ENCODE measurements at places on chromosomes 2 and 18.

- DNase-seq, result no peak
Measured at GRCh38 chr18:9661564-9661963, 46.5 kb upstream of the RAB31 start.

- DNase-seq, result no peak
Measured at GRCh38 chr2:151138507-151138906, 123.2 kb downstream of the RBM43 start.

- DNase-seq, result no peak
Measured at GRCh38 chr2:9373476-9373875, 49.9 kb downstream of the ITGB1BP1 start.

DNA sequence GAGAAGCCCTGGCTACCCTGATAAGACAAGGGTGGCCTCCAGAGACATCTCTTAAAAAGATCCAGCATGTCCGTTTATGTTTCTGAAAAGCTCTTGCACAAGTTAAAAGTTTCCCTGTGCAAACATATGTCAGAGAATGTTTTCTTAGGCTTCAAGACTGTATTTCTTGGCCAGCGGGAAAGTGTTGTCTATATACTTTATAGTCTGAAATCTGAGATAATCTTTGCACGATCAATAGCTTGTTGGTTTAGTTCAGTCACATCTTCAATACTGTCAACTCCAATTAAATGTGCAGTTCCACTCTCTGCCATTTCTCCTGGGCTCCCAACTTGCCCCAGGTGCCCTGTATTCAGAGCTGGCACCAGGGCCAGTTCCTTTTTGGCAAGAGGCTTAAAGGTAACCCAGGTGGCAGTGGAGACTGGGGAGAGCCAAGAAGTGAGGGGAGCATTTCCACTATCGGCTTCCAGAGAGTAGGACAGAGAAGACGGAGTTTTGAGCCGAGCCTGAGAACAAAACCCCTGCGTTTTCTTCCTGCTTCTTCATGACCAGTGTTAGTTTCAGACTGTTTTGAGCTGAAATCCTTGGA lies 64.4 kb downstream of the ACOXL start:
- no peak for DNase-seq

- no peak for DNase-seq
Measured at GRCh38 chr2:182072861-182073260, 87.2 kb downstream of the PPP1R1C start.

- DNase-seq, result no peak
Measured at GRCh38 chr2:230075988-230076631, 7.4 kb upstream of the SLC16A14 start.

DNA sequence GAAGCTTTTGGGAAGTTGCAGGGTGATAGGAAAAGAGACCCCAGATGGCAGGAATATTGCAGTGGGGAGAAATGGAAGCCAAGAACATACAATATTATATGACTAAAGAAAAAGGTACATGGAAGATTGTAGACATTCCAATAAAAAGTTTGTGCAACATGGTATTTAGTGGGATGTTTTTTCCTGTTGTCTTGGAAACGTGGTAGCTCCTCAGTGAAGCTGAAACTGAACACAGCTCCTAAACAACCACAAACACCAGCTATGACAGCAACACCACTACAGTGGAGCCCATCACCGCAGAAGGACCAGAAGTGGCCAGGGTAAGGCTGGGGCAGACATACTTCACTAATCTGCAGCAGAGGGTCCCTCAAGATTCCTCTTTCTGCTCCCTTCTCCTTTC lies 246.8 kb downstream of the CDH20 start:
- no peak for DNase-seq

GRCh38 chr18:37553633-37554398 lies 11.8 kb downstream of the CELF4 start:
- no peak for DNase-seq

DNA sequence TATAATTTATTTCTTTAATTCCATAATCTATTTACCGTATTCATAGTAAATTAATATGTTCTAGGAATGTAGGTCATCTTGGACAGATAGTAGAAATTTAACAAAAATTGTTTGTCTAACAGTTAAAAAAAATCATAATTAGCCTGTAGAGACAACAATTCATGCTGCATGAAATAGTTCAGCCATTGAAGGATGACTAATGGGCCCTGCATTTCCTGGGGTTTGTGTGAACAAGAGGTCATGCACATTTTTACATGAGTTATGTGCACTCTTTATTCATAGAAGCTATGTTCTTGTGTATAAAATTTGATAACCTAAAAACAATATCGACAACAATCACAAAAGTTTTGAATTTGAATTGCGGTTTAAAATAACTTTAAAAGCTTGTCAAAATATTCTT lies 1663.6 kb downstream of the SUCLG1 start:
- DNase-seq, result no peak

GRCh38 chr2:29068513-29068912 lies 5.8 kb downstream of the PCARE start:
- DNase-seq, result no peak

DNA sequence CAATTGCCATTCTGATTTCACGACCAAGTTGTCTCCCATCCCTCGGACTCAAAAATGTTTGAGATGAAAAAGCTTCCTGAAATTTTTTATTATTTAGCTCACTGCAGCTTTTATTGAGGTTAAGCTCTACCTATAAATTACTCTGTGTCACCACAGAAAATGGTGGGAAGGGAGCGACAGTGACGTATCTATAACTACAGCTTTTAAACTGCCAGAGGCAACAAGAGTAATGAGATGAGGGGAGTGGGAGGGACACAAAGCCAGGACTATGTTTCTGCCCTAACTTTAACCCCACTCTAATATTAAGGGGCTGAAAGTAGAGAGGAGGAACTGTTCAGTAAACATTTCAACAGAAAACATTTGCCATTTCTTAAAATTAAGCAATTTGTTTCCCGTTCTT lies 37.4 kb downstream of the SMAD2 start:
- no peak for DNase-seq

DNA sequence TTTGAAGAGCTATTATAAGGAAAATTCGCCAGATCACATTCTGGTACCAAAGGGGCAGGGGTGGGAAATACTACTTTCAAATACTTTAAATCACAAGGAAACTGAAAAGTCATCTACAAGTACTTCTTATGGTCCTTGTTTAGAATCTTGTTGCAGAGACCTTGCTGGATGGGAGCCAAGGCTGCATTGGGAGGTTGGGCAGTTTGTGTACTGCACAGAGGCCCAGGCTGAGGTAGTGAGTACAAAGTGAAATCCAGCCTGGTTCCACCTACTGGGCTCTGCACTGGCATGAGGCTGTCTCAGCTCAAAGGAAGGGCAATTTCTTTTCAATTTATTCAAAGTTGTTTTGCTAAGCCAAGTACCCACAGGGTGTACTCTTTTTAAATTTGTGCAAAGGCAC lies 140.3 kb upstream of the DLX2 start:
- DNase-seq, result no peak

DNA sequence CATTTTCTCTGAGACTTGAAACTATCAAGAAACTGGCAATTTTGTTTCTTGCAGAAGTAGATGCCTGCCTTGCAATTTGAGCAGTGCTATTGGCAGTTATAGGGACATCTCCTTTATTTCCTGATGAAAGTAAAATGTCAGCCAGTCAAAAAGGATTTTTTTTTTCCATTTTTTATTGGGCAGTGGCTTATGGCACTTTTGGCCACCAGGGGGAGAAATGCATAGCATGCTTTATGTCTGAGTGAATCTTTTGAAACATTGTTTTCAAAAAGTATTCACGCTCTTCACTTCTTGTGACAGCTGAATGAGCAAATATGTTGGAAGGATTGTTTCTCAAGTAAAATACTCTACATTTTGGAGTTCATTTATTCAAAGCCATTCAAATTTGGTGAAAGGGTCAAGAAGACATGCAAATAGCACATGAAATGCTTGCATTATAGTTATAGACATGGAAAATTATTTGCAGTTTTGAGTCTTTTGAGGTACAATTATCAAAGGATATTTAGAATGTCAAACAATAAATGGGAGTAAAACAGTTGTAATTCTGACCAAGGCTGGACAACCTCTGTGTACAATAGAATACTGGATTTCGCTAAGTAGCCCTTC lies 491.0 kb downstream of the CDH2 start:
- no peak for DNase-seq

DNA sequence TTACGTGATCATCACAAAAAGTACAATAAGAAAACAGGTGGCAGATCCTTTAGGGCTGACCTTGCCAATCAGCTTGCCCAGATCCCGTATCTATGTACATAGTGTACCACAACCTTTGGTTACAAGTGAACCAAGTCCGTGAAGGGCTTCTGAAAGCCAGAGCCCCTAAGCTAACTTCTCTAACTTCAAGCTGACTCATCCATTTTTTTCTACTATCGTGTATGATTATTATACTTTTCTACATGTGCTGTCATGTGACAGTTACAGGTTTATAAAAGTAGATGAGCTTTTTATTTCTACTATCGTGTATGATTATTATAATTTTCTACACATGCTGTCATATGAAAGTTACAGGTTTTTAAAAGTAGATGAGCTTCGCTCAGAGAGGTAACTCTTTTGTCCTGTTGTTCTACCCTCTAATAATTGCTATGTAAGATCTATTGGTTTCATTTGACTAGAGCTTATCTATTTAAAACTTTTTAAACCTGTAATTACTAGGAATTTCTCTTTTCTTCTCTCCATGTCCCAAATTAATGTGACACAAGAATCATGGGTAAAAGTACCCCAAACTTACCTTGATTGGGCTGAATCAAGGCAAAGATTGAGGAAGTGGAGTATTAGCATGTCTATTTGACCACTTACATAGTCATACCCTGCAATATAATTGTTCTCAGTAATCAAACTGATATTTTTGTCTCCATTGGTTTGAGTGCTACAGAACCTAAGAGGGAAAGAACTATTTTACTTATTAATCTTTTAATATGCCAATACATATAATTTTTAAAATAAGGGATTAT lies 29.4 kb upstream of the DNAH7 start:
- DNase-seq, result no peak

- no peak for DNase-seq
Measured at GRCh38 chr2:37201766-37202165, 5.5 kb downstream of the CEBPZOS start.

DNA sequence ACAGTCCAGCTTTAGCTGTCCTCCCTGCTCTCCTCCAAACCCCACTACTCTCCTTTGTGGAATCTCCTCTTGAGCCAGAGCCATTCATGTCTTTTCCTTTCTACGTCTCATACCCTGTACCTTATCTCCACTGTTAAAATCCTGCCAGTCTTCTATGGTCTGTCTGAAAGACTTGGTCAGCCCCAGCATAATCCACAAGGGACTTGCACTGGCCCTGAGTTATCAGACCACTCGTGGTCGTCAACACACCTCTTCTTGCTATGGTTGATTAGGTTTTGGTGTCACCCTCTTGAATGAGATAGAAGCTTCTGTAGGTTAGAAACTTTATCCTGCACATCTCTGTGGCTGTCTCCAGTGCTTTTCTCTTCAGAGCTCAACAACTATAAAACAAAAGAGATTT lies 56.8 kb downstream of the MYO1B start:
- no peak for DNase-seq

DNA sequence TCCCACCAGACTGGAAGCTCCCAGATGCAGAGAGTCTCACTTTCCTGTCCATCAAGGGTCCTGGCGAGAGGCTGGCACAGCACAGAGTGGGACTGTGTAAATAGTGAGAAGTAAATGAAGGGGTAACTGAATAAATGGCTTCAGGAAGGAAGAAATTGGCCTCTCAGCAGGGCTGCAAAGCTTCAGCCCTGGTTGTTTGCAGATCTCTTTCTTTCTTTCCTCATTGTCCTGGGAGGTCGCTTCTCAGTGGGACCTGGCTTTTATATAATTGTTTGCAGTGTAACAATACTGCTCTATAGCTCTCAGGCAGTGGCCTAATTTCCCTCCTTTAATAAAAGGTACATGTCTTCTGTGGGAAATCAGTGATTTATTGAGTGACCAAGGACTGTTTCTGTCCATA lies 74.9 kb upstream of the GPR45 start:
- DNase-seq, result no peak

GRCh38 chr2:235979753-235980435 lies 188.3 kb downstream of the GBX2 start:
- DNase-seq, result no peak

- DNase-seq, result no peak
Measured at GRCh38 chr2:50575232-50575631, 456.7 kb downstream of the NRXN1 start.

DNA sequence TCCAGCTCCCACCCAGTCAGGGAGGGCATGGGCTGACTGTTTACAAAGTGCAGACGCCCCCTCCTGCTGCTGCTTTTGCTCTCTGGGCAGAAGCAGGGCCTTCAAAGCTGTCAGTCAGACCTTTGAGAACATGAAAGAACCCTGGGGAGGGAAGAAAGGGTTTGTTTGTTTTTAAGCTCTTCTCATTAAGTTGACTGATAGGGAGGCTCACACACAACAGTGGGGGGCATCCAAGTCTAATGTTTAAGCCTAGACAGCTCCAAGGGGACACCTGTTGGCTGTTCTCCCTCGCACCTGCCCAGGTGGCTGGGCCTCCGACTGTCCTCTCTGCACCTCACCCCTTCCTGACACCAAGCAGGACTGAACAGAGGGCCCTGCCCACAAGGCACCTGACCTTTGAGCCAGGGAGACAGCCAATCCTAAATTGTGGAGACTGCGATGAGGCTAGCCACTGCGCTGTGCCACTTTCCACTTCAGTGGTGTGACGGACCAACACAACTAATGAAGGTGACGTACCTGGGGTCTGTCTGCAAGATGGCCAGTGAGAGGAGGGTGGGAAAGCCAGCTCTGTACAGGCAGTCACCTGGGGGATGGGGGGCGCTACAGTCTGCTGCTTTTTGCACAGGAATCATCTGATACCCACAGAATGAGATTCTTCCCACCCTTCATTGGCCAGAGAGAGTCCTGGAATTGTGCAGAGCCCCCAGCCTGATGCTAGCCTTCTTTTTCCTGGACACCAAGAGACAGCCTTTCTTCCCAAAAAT lies 16.3 kb downstream of the ST6GAL2 start:
- DNase-seq, result no peak

- DNase-seq, result no peak
Measured at GRCh38 chr2:120957905-120958304, 222.2 kb downstream of the GLI2 start.
